ENCODE measurements at places on chromosomes 2 and 18.

GRCh38 chr2:112821682-112822081 is 14.9 kb downstream of the IL1B start:
- no peak overlapping the region for H3K4me3 ChIP-seq
- H3K27me3 ChIP-seq: no peaks in the 10 kb centered on the region
- no peaks in the 10 kb centered on the region for H3K36me3 ChIP-seq
- H3K4me1 ChIP-seq: no peaks in the 10 kb centered on the region

- H3K27ac ChIP-seq: no peak overlapping the region
- no peak overlapping the region for H3K4me3 ChIP-seq
- H3K27me3 ChIP-seq: no peaks in the 10 kb centered on the region
- H3K4me1 ChIP-seq: no peaks in the 10 kb centered on the region
Measured at GRCh38 chr2:70698847-70699246, 69.2 kb downstream of the ADD2 start.

GRCh38 chr2:46393865-46394264 is 85.5 kb upstream of the TMEM247 start:
- DNase-seq: no peak
- H3K27me3 ChIP-seq: no peaks in the 10 kb centered on the region
- no peak overlapping the region for H3K27ac ChIP-seq

- H3K36me3 ChIP-seq: no peaks in the 10 kb centered on the region
- H3K27me3 ChIP-seq: no peaks in the 10 kb centered on the region
- DNase-seq: peak; percentile 86
Measured at GRCh38 chr2:240624950-240625621, at the start of gene GPR35. Gene GPR35, plus strand, starts transcription at chr2:240625480. Its CDS starts 4,473 bp downstream, at chr2:240629953.

GRCh38 chr2:20432714-20433113 is 14.2 kb upstream of the RHOB start:
- H3K4me3 ChIP-seq: no peak overlapping the region
- no peak overlapping the region for H3K27ac ChIP-seq
- H3K36me3 ChIP-seq: no peaks in the 10 kb centered on the region
- no peaks in the 10 kb centered on the region for H3K27me3 ChIP-seq

DNA sequence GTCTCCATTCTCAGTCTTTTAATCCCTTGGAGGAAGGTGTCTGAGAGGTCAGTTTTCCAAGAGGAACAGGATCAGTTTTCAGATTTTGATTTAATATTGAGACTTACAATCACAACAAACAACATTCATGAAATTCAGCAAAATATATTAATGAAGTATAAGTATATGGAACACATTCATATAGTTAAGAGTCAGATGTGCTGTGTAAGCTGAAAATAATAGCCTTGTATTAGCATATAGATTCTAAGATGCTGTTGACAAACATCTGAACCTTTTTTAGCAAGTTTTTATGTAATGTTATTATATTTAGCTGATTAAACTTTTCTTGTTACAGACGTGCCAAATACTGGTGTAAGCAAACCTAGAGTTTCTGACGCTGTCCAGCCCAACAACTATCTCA is 163.9 kb downstream of the PKP4 start:
- DNase-seq: no peak
- no peak overlapping the region for H3K27ac ChIP-seq
- H3K4me1 ChIP-seq: no peaks in the 10 kb centered on the region
- H3K4me3 ChIP-seq: no peak overlapping the region

DNA sequence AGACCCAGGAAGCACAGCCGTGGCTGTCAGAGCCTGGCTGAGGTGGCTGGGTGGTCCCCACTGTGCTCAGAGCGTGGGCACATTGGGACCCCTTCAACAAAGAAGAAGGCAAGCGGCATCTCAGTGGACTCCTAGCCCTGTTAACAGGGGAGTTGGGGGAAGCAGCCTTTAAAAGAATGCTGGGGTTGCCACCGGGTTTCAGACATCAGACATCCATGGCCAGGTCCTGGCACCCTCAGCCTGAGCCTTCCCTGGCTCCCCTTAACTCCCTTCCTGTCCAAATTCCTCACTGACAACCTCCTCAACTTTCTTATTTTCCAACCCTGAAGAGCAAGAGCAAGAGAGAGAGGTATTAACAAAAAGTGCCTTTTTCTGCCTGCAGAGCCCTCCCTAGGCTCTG is 24.8 kb upstream of the GNAL start:
- H3K27me3 ChIP-seq: no peaks in the 10 kb centered on the region
- H3K4me1 ChIP-seq: no peaks in the 10 kb centered on the region
- H3K27ac ChIP-seq: no peak overlapping the region
- H3K36me3 ChIP-seq: no peaks in the 10 kb centered on the region

DNA sequence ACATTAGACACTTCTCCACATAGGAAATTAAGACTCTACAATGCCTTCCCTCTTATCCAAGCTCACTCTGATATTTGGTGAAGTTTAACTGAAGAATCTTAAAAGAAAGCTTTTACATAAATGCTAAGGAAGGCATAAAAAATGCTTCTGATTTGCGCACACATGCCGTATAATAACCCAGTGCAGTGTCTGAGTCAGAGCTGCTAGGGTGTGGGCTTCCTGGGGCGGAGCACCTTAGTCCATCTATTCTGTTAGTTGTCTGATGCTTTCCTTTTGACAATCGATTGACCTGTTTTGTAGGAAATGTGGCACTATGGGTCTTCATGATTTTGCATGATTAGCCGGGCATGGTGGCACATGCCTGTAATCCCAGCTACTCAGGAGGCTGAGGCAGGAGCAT is 231.5 kb downstream of the AFF3 start:
- H3K27me3 ChIP-seq: no peaks in the 10 kb centered on the region
- DNase-seq: no peak
- H3K4me1 ChIP-seq: no peaks in the 10 kb centered on the region
- no peak overlapping the region for H3K4me3 ChIP-seq

DNA sequence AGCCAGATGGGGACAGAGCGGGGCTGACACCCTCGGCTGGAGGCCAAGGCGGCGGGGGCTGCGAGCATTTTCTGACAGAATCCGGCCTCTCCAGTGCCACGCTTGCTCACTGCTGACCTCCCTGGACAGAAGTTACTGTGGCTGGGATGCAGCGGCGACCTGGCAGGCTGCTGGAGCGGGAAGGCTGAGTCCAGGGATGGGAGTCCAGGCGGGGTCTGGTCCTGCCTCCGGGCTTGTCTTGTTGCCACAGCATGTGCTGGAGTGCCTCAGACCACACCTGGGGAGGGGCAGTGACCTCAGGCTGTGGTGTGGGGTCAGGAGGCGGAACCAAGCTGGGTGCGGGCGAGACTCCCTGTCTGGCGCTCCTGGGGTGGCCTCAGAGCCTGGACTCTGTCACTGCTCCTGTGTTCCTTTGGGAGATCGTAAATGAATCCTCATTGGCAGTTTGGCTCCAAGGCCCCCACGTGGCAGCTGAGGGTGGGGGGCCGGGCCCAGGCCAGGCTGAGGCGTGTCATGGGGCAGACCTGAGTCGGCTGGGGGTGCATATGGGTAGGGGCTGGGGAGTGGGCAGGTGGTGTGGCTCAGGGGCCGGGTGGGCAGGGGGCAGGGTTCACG is 5.5 kb downstream of the BOK start:
- no peak overlapping the region for H3K27ac ChIP-seq
- no peak for DNase-seq
- no peak overlapping the region for H3K4me3 ChIP-seq
- peaks cover 6% of the 10 kb centered on the region for H3K4me1 ChIP-seq

GRCh38 chr18:9971313-9971920 is 57.6 kb downstream of the VAPA start:
- peak; percentile 17 for DNase-seq
- H3K36me3 ChIP-seq: no peaks in the 10 kb centered on the region
- H3K4me1 ChIP-seq: peaks cover under 1% of the 10 kb centered on the region
- no peak overlapping the region for H3K27ac ChIP-seq
- no peak overlapping the region for H3K4me3 ChIP-seq
- peaks cover 13% of the 10 kb centered on the region for H3K27me3 ChIP-seq

DNA sequence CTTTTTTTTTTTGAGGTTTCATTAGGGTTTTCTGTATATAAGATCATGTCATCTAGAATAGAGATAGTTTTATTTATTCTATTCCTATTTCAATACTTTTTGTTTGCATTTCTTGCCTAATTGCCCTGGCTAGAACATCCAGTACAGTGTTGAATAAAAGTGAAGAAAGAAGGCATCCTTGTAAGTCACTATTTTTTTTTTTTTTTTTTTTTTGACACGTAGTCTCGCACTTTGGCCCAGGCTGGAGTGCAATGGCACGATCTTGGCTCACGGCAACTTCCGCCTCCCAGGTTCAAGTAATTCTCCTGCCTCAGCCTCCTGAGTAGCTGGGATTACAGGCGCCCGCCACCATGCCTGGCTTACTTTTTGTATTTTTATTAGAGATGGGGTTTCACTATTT is 27.8 kb upstream of the RANBP2 start:
- H3K4me3 ChIP-seq: no peak overlapping the region
- DNase-seq: no peak

DNA sequence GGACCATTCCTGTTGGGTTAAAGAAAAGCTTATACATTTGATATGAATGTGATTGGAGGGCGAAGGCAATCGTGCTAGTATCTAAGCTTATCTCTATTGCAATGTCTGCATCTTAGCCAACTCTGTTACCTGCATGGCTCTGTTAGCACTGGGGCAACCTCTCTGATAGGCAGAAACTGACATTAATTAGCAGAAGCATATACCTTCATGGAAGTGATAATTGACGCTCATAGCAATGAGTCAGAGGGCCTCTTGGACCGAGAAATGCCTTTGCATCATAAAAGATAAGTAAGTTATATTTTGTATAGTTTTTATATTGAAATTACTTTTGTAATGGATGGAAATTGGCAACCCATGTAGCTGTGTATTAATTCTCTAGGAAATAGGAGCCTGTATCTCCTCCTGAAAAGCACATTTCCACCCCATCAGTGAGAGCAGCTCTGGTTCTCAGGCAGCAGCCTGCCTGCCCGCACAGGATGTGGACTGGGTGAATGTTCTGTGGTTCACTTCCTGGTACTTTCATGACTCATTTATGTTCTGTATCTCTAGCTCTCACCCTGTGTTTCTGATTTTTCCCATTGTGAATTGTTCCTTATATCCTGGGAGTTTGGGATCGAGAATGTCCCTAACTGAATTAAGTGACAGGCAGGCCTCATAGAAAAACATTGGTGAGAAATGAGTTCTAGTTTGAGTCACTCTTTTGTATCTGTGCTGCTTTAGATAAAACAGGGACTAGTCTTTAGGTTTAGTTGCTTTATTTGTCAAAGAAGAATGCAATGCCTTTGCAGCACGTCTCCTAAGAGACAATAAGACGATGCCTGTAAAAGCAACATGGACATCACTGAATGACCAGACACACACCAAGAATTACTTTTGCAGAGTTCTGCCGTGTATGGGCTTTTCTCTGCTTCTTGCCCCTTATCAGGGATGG is 344.9 kb downstream of the DCDC2C start:
- no peak overlapping the region for H3K4me3 ChIP-seq
- H3K4me1 ChIP-seq: no peaks in the 10 kb centered on the region
- H3K27me3 ChIP-seq: no peaks in the 10 kb centered on the region

DNA sequence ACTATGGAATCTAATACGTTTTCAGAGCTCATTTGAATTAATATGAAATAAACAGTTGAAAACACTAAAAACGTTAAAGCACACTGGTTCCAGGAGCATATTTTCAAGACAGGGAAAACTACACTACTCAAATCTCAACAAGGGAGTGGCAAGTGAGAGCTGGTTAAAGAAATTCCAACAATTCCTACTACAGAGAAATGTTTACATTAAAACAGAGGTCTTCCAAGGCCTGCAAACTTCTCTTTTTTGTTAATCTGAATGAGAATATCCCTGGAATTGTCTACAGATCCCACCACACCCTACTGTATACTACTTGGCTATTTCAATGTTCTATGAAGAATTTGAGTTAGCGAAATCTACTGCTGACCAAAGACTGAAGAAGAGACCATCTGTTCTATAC is 231.5 kb downstream of the ZEB2 start:
- no peak overlapping the region for H3K4me3 ChIP-seq
- H3K27me3 ChIP-seq: no peaks in the 10 kb centered on the region
- H3K36me3 ChIP-seq: no peaks in the 10 kb centered on the region
- no peak overlapping the region for H3K27ac ChIP-seq
- no peak for DNase-seq

GRCh38 chr2:144215701-144216675 is 303.9 kb downstream of the ZEB2 start:
- H3K27me3 ChIP-seq: no peaks in the 10 kb centered on the region
- DNase-seq: no peak
- no peak overlapping the region for H3K27ac ChIP-seq
- no peak overlapping the region for H3K4me3 ChIP-seq

DNA sequence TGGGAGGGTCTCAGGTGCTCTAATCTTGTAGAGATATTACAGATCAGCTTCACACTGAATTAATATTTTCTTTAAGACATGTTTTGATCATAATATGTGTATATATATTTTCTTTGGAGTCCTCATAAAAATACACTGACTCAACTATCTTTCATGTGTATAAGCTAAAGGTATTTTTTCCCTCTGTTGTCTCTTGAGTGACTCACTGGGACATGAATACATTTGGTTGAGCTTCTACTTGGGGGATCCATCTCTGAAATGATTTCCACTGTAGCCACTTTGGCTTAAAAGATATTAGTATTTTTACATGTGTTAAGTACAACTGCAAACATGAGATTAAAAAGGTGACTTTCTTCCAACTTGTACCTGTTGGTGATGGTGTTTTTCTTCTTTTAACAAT is 140.8 kb downstream of the TTN start:
- H3K4me1 ChIP-seq: no peaks in the 10 kb centered on the region
- no peak overlapping the region for H3K27ac ChIP-seq
- DNase-seq: no peak
- no peaks in the 10 kb centered on the region for H3K27me3 ChIP-seq
- no peak overlapping the region for H3K4me3 ChIP-seq

- no peak overlapping the region for H3K27ac ChIP-seq
- DNase-seq: no peak
- no peaks in the 10 kb centered on the region for H3K27me3 ChIP-seq
- H3K4me1 ChIP-seq: no peaks in the 10 kb centered on the region
- H3K4me3 ChIP-seq: no peak overlapping the region
Measured at GRCh38 chr18:1012775-1013174, 108.1 kb downstream of the ADCYAP1 start.

- H3K27ac ChIP-seq: no peak overlapping the region
- DNase-seq: no peak
- no peaks in the 10 kb centered on the region for H3K4me1 ChIP-seq
- H3K4me3 ChIP-seq: no peak overlapping the region
- H3K36me3 ChIP-seq: no peaks in the 10 kb centered on the region
Measured at GRCh38 chr2:1990724-1991123, 246.4 kb upstream of the PXDN start.

DNA sequence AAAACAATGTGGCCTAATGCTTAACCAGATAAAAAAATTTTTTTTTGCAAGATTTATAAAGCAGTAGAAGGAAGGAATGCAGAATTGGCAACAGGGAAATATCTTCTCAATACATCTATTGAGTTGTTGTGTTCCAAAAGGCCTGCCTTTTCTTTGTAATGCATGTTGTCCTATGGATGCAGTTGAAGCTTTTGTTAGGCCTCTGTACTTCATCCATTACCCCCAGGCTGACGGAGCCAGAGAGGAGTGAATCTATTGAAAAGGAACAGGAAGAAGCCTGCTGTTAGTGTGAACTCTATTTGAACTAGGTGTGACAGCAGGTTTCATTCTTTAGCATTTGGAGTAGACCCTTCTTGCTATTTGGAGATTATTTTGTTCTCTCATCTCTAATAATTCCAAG is 56.5 kb downstream of the MTX2 start:
- no peak overlapping the region for H3K4me3 ChIP-seq
- no peaks in the 10 kb centered on the region for H3K27me3 ChIP-seq
- no peaks in the 10 kb centered on the region for H3K36me3 ChIP-seq
- DNase-seq: no peak
- H3K27ac ChIP-seq: no peak overlapping the region
